Umbilical cord (tissue), 2 donors: ENCODE measurements at places on chromosomes 12 and 14. TPM values are rescaled to one million over a fixed set of nuclear protein-coding genes. Genes with fewer than 3 reads are reported as not detected.

The RBP5 gene
- 3.9 TPM for total RNA-seq

DNA sequence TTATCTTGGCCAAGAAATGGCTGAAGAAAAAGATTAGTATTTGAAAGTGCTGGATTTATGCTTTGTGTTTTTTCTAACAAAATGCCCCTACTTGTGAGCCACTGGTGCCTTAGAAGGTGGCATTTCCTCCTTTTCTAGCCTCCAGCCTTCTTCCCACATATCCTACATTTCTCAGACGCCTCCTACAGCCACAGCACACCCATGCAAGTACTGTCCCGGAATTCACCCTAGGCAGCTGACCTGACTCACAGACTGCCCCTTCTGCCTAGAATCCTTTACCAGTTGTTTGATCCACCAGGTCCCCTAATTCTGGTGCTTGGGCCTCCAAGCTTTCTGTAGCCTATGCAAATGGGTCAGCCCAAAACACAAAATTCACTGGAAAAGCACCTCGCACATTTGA is 166.0 kb downstream of the FOXN3 start:
- no peak for DNase-seq

The RNASE7 gene
- total RNA-seq = 4.1 TPM

DNA sequence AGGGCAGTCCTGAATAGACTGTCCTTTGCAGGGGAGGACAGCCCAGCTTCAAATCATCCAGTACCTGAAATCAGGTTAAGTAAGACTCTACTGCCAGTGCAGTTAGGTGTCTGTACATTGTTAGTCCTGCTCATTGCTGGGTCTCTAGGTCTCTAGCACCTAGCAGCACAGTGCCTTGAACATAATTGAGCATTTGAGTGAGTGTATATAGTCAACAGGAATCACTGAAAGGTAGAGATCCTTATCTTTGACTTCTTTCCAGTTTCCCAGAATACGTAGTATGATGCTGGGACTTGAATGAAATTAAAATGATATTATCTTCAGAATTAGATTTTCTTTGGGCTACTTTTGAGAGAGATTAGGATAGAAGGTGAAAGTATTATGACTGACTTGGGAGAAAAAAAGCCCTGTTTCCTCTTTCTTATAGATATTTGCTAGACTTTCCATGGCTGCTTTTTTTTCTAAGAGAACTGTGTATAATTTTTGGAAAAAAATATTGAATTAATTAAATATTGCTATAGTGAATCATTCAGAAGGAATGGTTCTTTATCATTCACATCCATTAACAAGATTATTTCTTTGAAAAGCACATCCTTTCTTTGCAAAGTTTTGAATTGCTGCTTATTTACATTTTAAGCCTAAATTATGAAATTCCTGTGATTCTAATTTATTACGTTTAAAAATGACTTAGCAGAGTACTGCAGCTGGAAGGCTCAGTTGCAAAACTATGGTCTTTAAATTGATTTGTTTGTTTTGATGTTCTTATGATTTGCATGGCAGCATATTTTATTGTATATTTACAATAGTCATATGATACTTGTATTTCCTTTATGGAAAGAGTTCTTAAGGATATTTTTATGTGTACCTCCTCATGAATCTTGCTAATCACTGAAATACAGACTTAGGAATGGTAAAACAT is 51.6 kb downstream of the PPP4R4 start:
- no peak for DNase-seq

- peak; percentile 87 for DNase-seq
These were observed 8.1 kb downstream of the LGALS3 start for GRCh38 chr14:55136885-55137786.

- no peak for DNase-seq
These were observed 76.7 kb upstream of the EIF5 start for GRCh38 chr14:103257211-103257962.

The OR6C68 gene
- total RNA-seq = not detected

- peak; percentile 95 for DNase-seq
These were observed 33.6 kb downstream of the CMKLR1 start for GRCh38 chr12:108305520-108305919.

The SYCP3 gene
- total RNA-seq = 5.5 TPM

DNA sequence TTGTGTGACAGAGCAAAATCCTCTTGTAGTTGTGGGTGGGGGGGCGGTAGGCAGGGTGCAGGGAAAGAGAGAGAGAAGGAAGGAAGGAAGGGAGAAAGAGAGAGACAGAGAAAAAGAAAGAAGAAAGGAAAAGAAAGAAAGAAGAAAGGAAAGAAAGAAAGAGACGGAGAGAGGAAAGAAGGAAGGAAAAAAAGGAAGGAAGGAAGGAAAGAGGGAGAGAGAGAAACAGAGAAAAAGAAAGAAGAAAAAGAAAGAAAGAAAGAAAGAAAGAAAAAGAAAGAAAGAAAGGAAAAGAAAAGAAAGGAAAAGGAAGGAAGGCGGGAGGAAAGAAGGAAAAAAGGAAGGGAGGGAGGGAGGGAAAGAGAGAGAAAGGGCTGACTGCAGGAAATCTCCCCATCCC is 17.6 kb upstream of the FAIM2 start:
- DNase-seq = no peak

DNA sequence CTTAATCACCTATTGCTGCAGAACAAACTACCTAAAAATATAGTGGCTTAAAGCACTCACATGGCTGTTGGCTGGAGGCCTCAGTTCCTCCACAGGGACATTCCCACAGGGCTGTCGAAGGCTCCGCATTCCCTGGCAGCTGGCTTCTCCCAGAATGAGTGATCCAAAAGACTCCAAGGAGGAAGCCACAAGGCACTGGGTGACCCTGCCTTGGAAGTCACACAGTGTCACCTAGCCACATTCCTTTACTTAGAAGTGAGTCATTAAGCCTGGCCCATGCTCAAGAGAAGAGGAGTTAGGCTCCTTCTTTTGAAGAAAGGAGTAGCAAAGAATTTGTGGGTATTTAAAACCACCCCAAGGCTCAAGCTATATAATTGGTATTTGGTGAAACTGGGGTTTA is 63.9 kb upstream of the MAP1LC3B2 start:
- DNase-seq = no peak

GRCh38 chr14:104893435-104894207 is 28.6 kb downstream of the CEP170B start:
- DNase-seq = no peak

The PRB2 gene
- not detected for total RNA-seq

GRCh38 chr12:53729644-53730043 is 2.4 kb upstream of the CALCOCO1 start:
- no peak for DNase-seq

GRCh38 chr12:40028296-40028695 is 77.6 kb downstream of the SLC2A13 start:
- peak; percentile 18 for DNase-seq

DNA sequence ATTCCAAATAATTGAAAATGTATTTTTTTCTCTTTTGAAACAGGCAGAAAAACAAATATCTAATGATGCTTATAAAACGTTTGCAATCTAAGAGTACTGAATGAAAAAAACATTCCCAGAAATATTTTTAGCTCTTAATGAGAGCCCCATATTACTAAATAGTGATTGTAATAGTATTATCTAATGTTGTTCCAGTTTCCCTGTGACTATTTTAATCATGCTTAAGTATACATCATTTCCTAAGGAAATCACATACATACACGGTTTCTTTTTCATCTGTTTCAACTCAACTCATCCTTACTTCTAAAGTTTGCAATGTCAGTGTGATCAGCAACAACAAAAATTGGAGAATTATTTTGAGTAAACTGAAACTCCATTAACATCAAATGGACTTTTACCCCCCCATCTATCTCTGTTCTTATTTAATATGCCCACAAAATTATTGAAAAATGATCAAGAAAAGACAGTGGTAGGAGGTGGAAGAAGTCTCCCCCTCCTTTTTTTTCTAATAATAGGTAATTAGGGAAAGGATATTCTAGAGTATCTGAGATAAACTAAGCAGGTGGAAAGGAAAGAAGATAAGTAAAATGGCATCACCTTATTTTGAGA is 530.1 kb upstream of the ATP2B1 start:
- no peak for DNase-seq

GRCh38 chr14:29650554-29651269 is 276.9 kb downstream of the PRKD1 start:
- DNase-seq = peak; percentile 59

- DNase-seq = no peak
These were observed 1.6 kb downstream of the ZFYVE26 start for GRCh38 chr14:67814821-67815220.

The FOXG1 gene
- 0.24 TPM for total RNA-seq

The DDHD1 gene
- total RNA-seq = 33.5 TPM

- no peak for DNase-seq
These were observed 221.7 kb downstream of the ZFP36L1 start for GRCh38 chr14:68571114-68571591.

DNA sequence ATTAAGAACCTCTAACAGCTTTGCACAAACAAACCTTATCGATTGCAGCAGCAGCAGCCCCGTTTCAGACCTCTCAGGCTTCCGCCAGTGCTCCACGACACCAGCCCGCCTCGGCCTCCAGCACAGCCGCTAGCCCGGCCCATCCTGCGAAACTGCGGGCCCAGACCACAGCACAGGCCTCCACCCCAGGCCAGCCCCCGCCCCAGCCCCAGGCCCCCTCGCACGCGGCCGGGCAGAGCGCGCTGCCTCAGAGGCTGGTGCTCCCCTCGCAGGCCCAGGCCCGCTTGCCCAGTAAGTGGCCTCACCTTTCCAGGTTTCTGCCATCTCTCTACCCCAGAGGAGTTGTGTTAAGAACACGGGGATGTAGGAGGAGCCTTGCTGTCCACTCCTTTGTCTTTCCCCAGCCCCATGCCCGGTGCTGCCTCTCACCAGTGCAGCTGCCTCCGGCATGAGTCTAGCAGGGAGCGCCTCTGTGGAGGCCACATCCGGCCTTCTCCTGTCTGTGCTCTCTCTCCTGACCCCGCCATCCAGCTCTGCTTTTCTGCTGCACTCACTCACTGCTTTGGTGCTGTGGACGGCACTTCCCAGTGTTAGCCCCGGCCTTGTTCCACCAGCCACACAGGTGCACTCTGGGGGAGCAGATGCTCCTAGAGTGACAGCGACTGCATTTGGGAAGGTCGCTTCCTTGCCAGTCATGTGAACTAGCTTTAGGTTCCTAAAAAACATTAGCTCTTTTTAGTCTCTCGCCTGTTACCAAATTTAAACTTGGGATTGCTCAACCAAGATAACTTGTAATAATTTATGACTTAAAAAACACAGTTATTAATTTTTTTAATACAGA is 71.5 kb downstream of the EP400 start:
- DNase-seq = no peak

The SLC10A1 gene
- 2.4 TPM for total RNA-seq

- DNase-seq = no peak
These were observed 166.4 kb downstream of the SLC15A4 start for GRCh38 chr12:128657378-128657777.

The KRT73 gene
- not detected for total RNA-seq

- DNase-seq = no peak
These were observed at the start of gene KRT72 for GRCh38 chr12:52600941-52601481. TSS of gene KRT72 (minus strand) at chr12:52601463. CDS start at chr12:52601452, 11 bp downstream.

The PLEKHH1 gene
- total RNA-seq = 3.4 TPM

The OR11H7 gene
- not detected for total RNA-seq

The CPM gene
- 1.7 TPM for total RNA-seq
